Mesothelial cell of epicardium (in vitro differentiated cells): ENCODE measurements at places on chromosomes 7 and 10. TPM values are rescaled to one million over a fixed set of nuclear protein-coding genes. Genes with fewer than 3 reads are reported as not detected.

GRCh38 chr7:140972876-140973829 is 41.6 kb downstream of the MRPS33 start:
- H3K4me3 ChIP-seq = no peak overlapping the region
- no peak overlapping the region for H3K27ac ChIP-seq
- no peaks in the 10 kb centered on the region for H3K27me3 ChIP-seq
- no peaks in the 10 kb centered on the region for H3K36me3 ChIP-seq
- peaks cover 6% of the 10 kb centered on the region for H3K4me1 ChIP-seq

SPDYE6 gene
- total RNA-seq = not detected in 3 replicates

HNRNPH3 gene
- total RNA-seq = 164 to 172 TPM (median 165 TPM) in 3 replicates

- no peaks in the 10 kb centered on the region for H3K27me3 ChIP-seq
- no peak overlapping the region for H3K4me3 ChIP-seq
- H3K36me3 ChIP-seq = no peaks in the 10 kb centered on the region
- no peak overlapping the region for H3K27ac ChIP-seq
Observed at GRCh38 chr7:105352901-105353668, 35.6 kb downstream of the SRPK2 start.

- no peak overlapping the region for H3K27ac ChIP-seq
- H3K36me3 ChIP-seq = no peaks in the 10 kb centered on the region
- H3K4me1 ChIP-seq = no peaks in the 10 kb centered on the region
Observed at GRCh38 chr10:23358357-23358756, 13.8 kb upstream of the C10orf67 start.

GRCh38 chr7:139117599-139118233 is 8.2 kb upstream of the ZC3HAV1 start:
- H3K4me1 ChIP-seq = peaks cover 4% of the 10 kb centered on the region
- H3K27ac ChIP-seq = no peak overlapping the region
- DNase-seq = no peak
- H3K4me3 ChIP-seq = no peak overlapping the region

NANOS1 gene
- total RNA-seq = 4.1 to 4.6 TPM (median 4.4 TPM) in 3 replicates

ICA1 gene
- 6.8 to 8.3 TPM (median 8.2 TPM) in 3 replicates for total RNA-seq

- no peak overlapping the region for H3K27ac ChIP-seq
- H3K4me3 ChIP-seq = no peak overlapping the region
- no peaks in the 10 kb centered on the region for H3K27me3 ChIP-seq
- no peaks in the 10 kb centered on the region for H3K36me3 ChIP-seq
- peaks cover 22% of the 10 kb centered on the region for H3K4me1 ChIP-seq
Observed at GRCh38 chr10:36254199-36254598, 612.1 kb upstream of the FZD8 start.

DNA sequence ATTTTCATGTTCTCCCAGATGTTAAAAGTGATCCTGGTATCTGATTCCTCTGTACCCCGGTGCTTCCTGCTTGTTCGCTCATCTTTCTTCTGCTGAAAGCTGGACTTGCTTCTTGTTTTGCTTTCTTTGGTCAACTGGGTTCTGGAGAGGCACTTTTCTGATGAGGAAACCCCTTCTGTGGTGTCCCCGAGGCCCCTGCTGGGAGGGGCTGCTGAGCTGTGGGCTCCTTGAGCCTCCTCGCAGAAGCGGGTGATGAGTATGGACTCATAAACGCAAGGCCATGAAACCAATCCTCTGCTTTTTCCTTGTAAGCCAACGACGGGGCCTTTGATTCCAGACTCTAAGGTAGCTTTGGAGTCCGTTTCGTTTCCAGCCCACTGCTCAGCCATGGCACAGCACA is 7.8 kb downstream of the WIPI2 start:
- H3K4me3 ChIP-seq = no peak overlapping the region
- no peaks in the 10 kb centered on the region for H3K27me3 ChIP-seq
- H3K27ac ChIP-seq = peak overlapping the region; percentile 13
- no peaks in the 10 kb centered on the region for H3K4me1 ChIP-seq

BICC1 gene
- total RNA-seq = 8.7 to 9.9 TPM (median 9.3 TPM) in 3 replicates

DNA sequence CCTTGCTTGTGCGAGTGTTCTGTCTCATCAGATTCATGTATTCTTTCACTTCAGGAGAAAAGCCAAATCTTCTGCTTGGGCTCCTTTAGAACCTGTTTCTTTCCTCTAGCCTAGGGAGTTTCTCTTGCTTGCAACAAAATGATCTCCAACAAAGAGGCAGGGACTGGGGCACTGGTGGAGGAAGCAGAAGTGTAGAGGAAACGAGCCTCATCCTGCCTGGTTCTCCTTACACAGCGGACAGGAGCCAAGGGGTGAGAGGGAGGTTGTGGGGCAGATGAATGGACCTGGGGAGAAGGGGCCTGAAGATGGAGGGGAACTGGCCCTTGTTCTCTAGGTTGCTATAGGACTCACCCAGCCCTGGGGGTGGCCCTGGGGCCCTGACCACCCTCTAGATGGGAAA is 141.1 kb downstream of the PKD1L1 start:
- H3K36me3 ChIP-seq = no peaks in the 10 kb centered on the region
- H3K27me3 ChIP-seq = no peaks in the 10 kb centered on the region
- DNase-seq = peak; percentile 25
- peaks cover 21% of the 10 kb centered on the region for H3K4me1 ChIP-seq

FAM25C gene
- not detected in 3 replicates for total RNA-seq

GRCh38 chr7:159280008-159280407 is 135.3 kb upstream of the VIPR2 start:
- no peaks in the 10 kb centered on the region for H3K27me3 ChIP-seq
- no peaks in the 10 kb centered on the region for H3K4me1 ChIP-seq
- H3K4me3 ChIP-seq = no peak overlapping the region
- H3K27ac ChIP-seq = no peak overlapping the region
- DNase-seq = no peak
- peaks cover 1% of the 10 kb centered on the region for H3K36me3 ChIP-seq

DNA sequence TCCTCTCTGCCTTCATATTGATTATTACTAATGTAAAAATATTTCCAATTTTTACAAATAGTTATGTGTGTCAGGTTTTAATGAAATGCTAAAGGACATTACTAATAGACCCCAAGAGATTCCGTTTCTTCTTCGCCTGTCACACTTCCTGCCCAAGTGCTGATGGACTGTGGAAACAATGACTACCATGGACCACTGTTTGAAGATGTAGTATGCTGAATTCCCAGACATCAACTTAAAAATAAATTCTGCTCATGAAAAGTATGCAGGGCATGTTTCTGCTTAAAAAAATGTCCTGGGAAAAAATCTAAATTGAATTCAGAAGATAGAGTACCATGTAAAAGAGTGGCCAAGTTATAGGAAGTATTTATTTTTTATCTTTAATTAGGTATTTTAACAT is 52.1 kb downstream of the ST7 start:
- no peaks in the 10 kb centered on the region for H3K36me3 ChIP-seq
- H3K4me1 ChIP-seq = peaks cover 36% of the 10 kb centered on the region
- H3K27ac ChIP-seq = peak overlapping the region; percentile 78
- H3K27me3 ChIP-seq = no peaks in the 10 kb centered on the region

GRCh38 chr7:36154255-36155212 is 1.5 kb downstream of the EEPD1 start:
- H3K36me3 ChIP-seq = peaks cover 5% of the 10 kb centered on the region
- no peaks in the 10 kb centered on the region for H3K27me3 ChIP-seq
- H3K4me1 ChIP-seq = peaks cover 59% of the 10 kb centered on the region
- H3K27ac ChIP-seq = peak overlapping the region; percentile 74
- H3K4me3 ChIP-seq = peak overlapping the region; percentile 79
- no peak for DNase-seq

DNA sequence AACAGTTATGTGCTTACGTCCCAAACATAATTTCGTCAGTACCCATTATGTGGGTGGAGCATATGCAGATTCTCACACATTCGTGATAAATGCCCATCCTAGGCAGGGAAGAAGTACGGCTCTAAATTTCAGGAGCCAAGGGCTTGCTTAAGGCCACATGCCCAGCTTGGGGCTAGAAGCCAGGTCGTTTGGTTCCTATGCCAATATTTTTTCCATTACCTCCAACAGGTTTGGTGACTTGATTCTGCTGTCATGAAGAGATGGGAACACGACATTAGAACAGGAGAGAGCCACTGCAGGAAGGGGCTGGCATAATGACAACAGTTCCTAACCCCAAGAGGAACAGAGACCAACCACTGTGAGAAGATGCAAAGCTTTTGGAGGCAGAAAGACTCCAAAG is 85.1 kb downstream of the HIPK2 start:
- peaks cover 6% of the 10 kb centered on the region for H3K4me1 ChIP-seq
- H3K36me3 ChIP-seq = peaks cover 13% of the 10 kb centered on the region
- no peak overlapping the region for H3K27ac ChIP-seq
- no peak for DNase-seq
- no peaks in the 10 kb centered on the region for H3K27me3 ChIP-seq

LSM5 gene
- total RNA-seq = 48.0 to 52.0 TPM (median 51.3 TPM) in 3 replicates

RNLS gene
- 6.3 to 9.4 TPM (median 6.8 TPM) in 3 replicates for total RNA-seq

ZNF804B gene
- total RNA-seq = 0.38 to 0.66 TPM (median 0.47 TPM) in 3 replicates

DNA sequence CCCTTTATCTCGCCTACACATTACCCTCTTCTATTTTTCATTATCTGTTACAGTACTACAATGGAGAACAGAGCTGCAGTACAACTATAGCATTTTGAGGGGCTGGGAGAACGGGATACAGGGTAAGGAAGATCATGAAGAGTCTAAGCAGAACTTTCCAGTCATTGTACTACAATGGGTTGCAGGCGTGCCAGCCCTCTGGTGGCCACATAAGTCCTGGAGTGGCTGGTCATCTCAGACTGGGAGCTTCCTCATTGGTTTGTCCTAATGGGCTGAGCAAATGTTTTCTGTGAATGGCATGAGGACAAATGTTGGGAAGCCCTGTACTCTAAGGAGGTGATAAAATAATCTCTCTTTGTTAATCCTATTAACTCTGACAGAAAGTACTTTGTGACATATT is 33.0 kb downstream of the TMEM106B start:
- peaks cover 24% of the 10 kb centered on the region for H3K36me3 ChIP-seq
- DNase-seq = no peak
- no peak overlapping the region for H3K27ac ChIP-seq
- no peak overlapping the region for H3K4me3 ChIP-seq
- no peaks in the 10 kb centered on the region for H3K27me3 ChIP-seq
